DMS153 (cell line): ENCODE measurements at places on chromosomes 13 and 19.

DNA sequence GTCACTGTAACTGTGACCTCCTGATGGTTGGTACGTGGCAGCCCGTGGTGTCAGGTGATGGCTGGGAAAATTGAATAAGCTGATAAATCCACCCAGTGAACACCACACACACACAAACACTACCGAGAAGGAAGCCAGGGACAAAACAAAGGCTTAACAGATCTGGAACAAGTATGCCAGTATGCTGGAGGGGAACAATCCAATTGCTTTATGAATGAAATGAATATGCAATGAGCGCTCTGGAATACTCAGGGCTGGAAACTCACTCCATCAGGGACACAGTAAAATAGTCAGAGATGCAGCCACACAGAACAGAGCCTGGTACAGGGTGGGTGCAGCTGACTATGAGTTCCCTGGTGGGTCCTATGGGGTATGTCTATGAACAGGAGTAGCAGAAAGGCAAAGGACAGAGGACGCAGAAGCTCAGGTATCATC is 16.7 kb downstream of the TMTC4 start:
- no peak for DNase-seq

DNA sequence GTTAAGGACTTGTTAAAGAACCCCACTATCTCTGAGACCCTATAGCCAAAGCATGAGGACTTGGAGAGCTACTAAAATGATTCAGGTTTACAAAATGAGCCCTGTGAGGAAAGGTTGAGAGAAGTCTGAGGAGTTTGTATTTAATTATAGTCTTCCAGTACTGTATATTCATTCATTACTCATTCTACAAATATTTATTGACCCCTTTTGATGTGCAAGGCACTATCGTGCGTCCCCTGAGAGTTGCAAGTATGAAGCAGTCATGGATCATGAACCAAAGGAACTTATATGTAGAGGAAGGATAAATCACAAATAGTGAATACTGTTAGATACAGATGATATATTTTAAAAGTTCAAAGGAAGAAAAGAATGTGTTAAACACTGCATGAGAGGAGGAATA is 84.4 kb downstream of the DNAJC15 start:
- no peak for DNase-seq

- DNase-seq: no peak
Observed at GRCh38 chr13:109764470-109765291, 21.7 kb downstream of the IRS2 start.

GRCh38 chr13:75363371-75363770 is 118.6 kb downstream of the TBC1D4 start:
- no peak for DNase-seq

- DNase-seq: no peak
Observed at GRCh38 chr13:26758496-26759157, 2.0 kb downstream of the GPR12 start.

GRCh38 chr19:13841086-13841961 is 35.6 kb upstream of the NANOS3 start:
- DNase-seq: no peak

GRCh38 chr19:2462635-2463421 is 6.1 kb upstream of the LMNB2 start:
- DNase-seq: peak; percentile 65

- no peak for DNase-seq
Observed at GRCh38 chr19:32403291-32403995, 2.1 kb upstream of the DPY19L3 start.

DNA sequence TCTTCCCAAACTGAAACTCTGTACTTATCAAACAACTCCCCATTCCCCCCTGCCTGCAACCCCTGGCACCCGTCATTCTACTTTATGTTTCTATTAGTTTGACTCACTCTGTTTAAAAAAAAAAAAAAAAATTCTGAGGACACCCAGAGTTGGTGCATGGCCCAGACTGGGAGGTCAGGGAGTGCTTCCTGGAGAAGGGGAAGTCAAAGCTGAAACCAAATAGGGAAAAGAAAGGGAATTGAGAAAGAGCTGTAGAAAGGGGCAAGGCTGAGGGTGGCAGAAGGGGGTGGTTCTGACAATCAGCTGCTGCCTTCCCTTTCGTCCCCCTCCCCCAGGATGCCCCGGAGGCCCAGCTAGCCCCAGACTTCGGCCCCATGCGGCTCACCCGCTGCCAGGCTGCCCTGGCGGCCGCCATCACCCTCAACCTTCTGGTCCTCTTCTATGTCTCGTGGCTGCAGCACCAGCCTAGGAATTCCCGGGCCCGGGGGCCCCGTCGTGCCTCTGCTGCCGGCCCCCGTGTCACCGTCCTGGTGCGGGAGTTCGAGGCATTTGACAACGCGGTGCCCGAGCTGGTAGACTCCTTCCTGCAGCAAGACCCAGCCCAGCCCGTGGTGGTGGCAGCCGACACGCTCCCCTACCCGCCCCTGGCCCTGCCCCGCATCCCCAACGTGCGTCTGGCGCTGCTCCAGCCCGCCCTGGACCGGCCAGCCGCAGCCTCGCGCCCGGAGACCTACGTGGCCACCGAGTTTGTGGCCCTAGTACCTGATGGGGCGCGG is 9.0 kb upstream of the STRN4 start:
- DNase-seq: no peak

GRCh38 chr13:41077475-41077874 is 16.2 kb downstream of the WBP4 start:
- no peak for DNase-seq

GRCh38 chr13:93758575-93758974 is 532.0 kb downstream of the GPC6 start:
- DNase-seq: no peak

GRCh38 chr13:28854657-28855056 is 34.5 kb downstream of the MTUS2 start:
- no peak for DNase-seq

DNA sequence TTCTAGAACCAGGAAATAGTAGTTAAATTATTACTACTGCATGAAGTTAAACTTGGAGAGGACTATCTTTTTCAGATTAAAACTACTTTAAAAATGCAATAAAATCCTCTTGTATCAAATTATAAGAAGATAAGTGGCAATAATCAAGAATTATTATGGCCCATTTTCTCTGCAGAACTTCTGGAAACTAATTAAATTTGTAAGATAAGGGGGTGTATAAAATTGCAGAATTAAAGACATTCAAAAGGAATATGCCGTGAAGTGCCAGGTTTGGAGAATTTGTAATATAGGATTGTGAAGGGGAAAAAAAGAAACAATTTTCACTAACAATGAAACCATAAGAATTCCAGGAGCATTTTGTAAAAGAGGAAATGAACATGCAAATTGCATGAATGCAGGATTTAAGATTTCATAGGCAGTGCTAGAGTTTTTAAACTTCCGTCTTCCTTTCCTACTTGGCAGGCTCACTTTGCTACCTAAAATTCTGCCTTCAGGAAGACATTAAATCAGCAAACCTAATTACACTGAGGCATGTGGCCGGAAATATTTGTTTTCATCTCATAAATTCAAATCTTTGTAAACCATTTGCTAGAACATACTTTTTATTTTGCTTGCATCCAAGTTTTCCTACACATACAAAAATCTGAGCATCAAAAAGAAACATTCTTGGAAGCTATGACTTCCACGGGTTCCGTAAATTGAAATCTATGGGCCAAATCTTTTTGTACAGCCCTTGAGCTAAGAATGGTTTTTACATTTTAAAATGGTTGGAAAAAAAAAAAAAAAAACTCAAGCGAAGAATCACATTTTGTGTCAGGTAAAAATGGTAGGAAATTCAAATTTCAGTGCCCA is 166.9 kb downstream of the DCLK1 start:
- no peak for DNase-seq

DNA sequence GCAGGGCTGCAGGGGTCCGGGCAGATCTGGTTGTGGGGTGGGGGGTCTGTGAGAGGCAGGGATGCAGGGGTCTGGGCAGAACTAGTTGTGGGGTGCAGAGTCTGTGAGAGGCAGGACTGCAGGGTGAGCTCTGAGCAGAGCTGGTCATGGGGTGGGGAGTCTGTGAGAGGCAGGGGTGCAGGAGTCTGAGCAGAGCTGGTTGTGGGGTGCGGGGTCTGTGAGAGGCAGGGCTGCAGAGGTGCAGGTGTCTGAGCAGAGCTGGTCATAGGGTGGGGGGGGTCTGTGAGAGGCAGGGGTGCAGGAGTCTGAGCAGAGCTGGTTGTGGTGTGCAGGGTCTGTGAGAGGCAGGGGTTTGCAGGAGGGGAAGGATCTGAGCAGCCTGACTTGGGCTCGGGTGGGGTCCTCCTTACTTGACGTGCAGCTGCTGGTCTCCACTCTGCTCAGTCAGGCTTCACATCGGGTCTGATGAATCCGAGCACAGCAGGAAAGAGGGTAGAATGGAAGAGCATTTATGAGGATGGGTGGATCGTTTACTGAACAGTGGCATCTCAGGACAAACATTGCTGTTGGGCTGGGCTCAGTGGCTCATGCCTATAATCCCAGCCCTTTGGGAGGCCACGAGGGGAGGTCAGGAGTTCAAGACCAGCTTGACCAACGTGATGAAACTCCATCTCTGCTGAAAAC is 31.2 kb downstream of the IGFL2 start:
- no peak for DNase-seq

DNA sequence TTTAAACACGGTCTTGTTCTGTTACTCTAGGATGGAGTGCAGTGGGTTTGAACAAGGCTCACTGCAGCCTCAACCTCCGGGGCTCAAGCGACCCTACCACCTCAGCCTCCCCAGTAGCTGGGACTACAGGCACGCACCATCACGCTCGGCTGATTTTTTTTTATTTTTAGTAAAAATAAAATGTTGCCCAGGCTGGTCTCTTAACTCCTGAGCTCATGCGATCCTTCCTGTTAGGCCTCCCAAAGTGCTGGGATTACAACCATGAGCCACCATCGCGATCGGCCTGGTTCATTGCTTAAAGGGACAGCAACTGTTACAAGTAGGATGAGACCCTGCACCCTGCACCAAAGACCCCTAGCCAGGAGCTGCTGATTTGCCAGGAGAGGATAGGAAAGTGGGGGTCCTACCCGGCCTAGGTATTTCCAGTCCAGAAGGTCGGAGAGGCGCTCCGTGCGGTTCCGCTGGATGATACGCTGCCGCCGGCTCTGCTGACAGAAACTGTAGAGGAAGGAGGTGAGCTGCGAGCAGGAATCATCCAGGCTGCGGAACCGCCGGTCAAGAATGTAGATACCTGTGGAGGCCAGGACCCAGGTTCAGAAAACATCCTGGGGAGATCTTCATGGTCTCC is 5.1 kb downstream of the FTL start:
- DNase-seq: no peak

- DNase-seq: no peak
Observed at GRCh38 chr13:113178070-113178895, 19.8 kb downstream of the PROZ start.

- DNase-seq: no peak
Observed at GRCh38 chr19:15249972-15250639, 17.9 kb upstream of the EPHX3 start.

- DNase-seq: peak; percentile 27
Observed at GRCh38 chr13:21458451-21458812, 671 bp downstream of the ZDHHC20 start.

DNA sequence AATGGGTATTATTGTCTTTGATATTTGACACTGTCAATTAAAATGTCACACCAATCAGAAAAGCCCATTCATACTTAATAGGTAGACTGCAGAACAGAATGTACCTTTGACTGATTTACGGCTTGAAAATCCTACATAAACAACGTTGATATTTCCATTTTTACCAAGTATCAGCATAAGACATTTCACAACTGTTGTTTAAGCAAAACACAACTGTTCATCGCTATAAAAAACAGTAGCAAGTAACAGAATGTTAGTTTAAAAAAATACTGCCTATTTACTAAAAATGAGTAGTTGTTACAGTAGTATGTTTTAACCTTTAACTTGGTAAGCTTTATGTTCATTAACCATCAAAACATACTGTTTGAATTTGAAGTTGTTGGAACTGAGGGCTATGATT is 1096.6 kb downstream of the PCDH17 start:
- DNase-seq: no peak

- no peak for DNase-seq
Observed at GRCh38 chr19:16797876-16798275, 31.3 kb upstream of the SIN3B start.

DNA sequence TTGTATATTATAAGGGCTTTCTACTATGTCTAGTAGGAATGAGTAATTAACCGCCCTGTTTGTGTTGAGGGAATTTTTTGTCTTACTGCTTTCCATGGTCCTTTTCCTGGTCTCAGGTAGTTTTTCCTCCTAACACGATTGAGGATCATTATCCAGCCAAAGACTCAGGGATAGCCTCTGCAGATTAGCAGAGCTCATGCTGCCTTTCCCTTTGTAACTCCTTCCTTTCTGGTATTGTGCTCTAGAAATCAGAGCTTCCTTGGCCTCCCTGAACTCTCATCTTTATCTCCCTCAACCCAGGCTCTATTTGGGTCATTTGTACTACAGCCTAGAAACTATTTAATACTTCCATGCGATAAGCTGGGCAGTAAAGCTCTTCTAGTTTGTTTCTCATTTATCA is 142.1 kb downstream of the PDS5B start:
- DNase-seq: no peak

DNA sequence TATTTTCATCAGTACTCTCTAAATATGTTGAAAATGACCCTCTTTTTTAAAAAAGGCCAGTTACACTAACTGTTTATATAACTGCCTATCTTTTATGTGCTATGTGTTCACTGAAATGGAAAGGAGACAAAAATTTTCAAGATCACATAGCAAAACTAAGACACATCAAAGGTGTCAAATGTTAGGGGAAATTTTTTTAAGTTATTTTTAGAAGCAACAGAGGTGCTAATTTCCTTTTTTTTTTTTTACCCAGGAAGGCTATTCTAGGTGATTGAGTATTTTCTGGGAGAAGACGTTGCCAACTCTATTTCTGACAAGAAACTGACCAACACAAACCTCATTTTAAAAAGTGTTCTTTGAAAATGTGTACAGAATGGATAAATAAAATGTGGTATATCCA is 45.7 kb downstream of the ELF1 start:
- no peak for DNase-seq

DNA sequence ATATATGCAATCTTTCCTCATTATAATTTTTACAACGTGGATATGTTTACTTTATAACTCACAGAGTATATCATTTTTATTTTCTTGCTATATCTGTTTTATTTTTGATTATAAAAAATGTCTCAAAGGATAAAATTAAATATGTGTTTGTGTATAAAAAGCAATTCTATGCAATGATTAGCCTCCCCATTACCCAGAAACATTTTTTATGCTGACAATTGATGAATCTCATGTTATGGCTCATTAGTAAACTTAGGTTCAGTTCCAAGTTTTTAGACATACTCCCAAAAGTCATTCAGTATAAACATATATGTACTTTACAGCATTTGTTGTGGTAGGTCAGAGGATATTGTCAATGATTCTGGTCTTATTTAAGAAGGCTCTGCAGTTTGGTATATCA is 540.1 kb upstream of the SPRY2 start:
- DNase-seq: no peak

GRCh38 chr19:6753178-6754031 is 13.8 kb downstream of the SH2D3A start:
- no peak for DNase-seq

GRCh38 chr19:40549007-40549708 is 27.5 kb upstream of the SHKBP1 start:
- DNase-seq: peak; percentile 10
